ENCODE measurements at places on chromosomes 12 and 14.

DNA sequence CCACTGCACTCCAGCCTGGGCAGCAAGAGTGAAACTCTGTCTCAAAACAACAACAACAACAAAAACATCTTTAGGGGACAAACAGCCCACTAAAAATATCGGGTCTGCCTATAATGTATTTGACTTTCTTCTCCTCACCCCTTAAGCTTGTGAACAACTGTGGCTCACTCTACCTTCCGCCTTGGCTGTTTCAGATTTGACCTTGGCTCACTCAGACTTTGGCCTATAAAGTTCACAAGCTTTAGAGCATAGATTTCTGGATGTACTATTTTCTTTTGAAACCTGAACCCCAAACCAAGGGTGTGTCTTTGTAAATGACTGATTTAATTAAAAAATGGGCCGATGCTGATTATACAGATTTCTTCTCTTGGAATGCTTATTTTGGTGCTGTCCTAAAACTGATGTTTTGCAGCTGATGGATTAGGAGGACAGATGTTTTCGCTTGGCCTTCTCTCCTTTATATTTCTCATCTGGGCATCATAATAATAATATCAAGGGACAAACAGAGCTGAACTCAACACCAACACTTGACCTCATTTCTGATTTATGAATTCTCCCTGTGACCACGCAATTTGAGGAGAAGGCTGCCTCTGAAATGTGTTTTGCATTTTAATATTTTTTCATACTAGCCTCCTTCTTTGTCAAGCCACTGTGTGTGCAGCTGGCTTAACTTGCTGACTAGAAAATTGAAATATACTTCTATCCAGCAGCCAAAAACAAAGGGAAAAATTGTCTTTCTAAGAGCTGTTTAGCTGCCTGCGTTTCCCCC, 40.2 kb upstream of the RASSF3 start:
- DNase-seq: no peak

- no peak for DNase-seq
Measured at GRCh38 chr12:5817246-5817645, 127.8 kb downstream of the ANO2 start.

- no peak for DNase-seq
Measured at GRCh38 chr12:8773461-8773860, 49.0 kb upstream of the A2ML1 start.

DNA sequence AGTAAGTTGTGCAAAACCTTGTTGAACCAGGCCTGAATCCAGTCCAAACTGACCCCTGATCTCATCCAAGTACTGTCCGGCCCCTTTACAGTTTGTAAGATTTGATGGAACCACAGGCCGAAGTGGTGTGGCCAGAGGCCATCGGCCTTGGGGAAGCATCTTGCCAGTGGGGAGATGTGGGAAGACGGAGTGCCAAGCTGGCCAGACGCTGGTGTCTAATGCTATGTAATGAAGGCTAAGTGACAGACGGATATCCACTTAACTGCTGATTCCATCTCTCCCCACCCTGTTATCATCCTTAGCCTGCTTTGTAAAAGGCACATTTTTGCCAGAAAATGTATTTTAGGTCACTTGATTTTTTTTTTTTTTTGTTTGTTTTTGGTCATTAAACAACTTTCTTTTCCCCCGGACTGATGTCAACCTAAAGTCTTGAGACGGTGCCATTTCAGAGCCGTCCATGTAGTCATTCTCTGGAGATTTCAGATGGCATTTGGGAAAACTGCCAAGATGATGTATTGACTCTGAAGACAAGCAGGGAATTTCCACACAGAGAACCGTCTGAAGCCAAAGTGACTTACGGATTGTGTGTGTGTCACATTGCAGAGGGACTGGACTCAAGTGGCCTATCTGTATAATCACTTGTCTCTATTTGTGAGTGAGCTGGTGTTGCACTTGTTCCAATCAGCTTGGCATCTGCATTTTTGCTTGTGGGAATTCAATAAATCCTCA, 86.5 kb upstream of the MANSC4 start:
- DNase-seq: no peak

DNA sequence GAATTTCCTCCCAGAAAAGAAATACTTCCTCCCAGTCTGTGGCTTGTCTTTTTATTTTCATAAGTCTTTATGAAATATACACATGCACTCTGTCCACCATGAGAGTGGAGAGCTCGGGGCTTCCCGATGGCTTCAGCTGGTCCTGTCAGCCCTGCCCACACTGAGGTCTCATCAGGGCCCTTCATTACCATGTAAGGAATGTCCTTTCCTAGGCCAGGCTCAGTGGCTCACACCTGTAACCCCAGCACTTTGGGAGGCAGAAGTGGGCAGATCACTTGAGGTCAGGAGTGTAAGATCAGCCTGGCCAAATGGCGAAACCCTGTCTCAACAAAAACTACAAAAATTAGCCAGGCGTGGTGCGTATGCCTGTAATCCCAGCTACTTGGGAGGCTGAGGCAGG, 77.0 kb downstream of the CPSF2 start:
- no peak for DNase-seq

DNA sequence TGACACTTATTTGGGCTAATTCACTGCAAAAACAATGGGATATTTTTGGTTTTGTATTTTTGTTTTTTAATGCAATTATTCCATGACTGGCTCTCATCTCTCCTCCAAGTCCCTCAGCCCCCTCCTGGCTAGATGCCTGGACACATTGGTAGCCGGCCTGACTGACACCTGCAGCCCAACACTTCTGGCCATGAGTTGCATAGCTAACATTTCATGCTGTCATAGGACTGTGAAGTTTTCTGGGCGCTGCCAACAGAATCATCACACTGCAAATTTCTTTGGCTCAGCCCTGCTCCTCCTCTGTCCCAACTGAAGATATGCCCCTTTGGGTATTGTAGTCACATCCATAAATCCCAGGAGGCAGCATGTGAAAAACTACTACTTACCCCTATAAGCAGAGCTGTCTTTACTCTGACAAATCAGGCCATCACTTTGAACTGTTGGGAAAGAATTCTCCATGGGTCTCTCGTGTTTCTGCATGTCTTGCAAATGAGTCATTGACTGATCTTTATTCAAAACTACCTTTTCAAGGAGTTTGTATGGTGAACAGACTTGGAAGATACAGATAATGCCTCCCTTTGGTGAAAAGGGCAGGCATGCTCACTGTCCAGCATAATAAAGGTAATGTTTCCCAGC, 126.7 kb upstream of the LGR5 start:
- DNase-seq: no peak

GRCh38 chr12:95918194-95918993, 24.0 kb downstream of the CCDC38 start:
- DNase-seq: peak; percentile 54

Data from activated CD4-positive, alpha-beta T cell treated with anti-CD3 and anti-CD28 coated beads for 48 hours (primary cell).